ENCODE measurements at places on chromosomes 2 and 18. TPM values are rescaled to one million over a fixed set of nuclear protein-coding genes. Genes with fewer than 3 reads are reported as not detected.
A peak's percentile ranks its signal among the peaks of the same experiment; 100 is the strongest.

The COQ10B gene
- 28.3 TPM for total RNA-seq

The REEP1 gene
- 4.8 TPM for total RNA-seq

DNA sequence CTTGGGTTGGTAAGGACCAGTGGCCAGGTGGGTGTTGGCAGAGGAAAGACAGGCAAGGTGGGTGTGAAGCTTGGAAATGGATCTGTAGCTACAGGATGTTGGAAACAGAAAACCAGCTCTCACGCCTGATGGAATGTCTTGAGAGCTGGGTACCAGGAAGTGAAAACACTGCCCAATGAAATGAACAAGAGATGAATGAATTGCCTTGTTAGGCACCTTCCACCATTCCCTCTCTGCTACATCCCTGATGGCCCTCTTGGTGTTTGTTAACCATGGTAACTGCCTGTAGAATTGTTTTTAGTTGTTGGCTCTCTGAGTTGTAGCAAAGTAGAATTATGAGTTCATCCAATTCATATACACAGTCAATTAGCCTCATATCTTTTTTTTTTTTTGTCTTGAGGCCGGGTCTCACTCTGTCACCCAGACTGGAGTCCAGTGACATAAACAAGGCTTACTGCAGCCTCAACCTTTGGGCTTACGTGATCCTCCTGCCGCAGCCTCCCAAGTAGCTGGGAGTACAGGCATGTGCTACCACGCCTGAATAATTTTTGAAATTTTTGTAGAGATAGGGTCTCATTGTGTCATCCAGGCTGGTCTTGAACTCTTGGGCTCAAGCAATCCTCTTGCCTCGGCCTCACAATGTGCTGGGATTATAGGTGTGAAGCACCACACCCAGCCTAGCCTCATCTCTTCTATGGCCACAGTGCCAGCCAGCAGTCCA, 9.5 kb downstream of the KCMF1 start:
- DNase-seq, result no peak
- H3K4me1 ChIP-seq, result peaks cover 3% of the 10 kb centered on the region
- no peaks in the 10 kb centered on the region for H3K27me3 ChIP-seq
- no peaks in the 10 kb centered on the region for H3K36me3 ChIP-seq

The MATN3 gene
- total RNA-seq, result 3.7 TPM

The RESP18 gene
- total RNA-seq, result not detected

DNA sequence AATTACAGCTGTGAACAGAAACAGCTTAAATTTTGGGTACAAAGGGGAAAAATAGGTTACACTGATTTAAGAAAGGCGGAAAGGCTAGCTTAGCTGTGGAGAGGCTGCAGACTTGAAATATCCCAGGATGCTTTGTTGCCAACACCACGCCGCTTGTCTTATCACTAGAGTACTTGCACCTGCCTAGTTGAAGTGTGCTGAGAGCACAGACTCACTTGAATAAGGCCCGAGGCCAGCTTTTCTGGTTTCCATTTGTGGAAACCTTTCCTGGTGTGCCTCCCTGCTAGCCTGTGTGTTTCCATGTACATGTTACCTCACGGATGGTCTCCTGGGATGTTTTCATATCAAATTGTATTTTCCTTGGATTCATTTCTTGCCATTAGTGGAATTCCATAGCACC, 3.2 kb downstream of the CABLES1 start:
- peak overlapping the region; percentile 28 for H3K27ac ChIP-seq
- peaks cover 61% of the 10 kb centered on the region for H3K4me1 ChIP-seq
- peak; percentile 77 for DNase-seq
- no peaks in the 10 kb centered on the region for H3K27me3 ChIP-seq
- peak overlapping the region; percentile 55 for H3K4me3 ChIP-seq
- H3K36me3 ChIP-seq, result no peaks in the 10 kb centered on the region

The TWSG1 gene
- total RNA-seq, result 43.0 TPM

The CAVIN2 gene
- 73.6 TPM for total RNA-seq

The WDR7 gene
- 25.0 TPM for total RNA-seq

The TSPYL6 gene
- total RNA-seq, result not detected

DNA sequence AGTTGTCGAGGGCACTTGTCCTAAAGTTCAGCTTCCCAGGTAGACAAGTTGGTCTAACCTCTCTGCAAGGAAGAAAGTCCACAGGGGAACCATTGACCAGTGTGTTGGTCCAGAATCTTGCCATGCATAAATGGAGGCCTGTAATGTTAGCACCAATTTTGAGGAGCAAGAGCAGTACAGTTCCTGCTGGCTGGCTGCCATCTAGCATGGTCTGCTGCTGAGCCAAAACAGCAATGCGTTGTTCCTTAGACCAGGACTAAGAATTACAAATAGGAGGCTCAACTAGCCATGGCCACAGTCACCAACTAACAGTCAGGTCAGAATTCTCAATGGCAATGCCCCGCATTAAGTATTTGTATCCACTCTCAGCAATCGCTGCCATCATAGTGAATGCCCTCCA, 72.8 kb upstream of the WIPF1 start:
- DNase-seq, result no peak
- H3K27me3 ChIP-seq, result no peaks in the 10 kb centered on the region
- H3K4me1 ChIP-seq, result peaks cover 32% of the 10 kb centered on the region
- peaks cover 11% of the 10 kb centered on the region for H3K36me3 ChIP-seq
- H3K4me3 ChIP-seq, result no peak overlapping the region

GRCh38 chr2:36480636-36481035, 117.3 kb downstream of the FEZ2 start:
- H3K36me3 ChIP-seq, result peaks cover 34% of the 10 kb centered on the region
- no peak overlapping the region for H3K4me3 ChIP-seq
- peaks cover 16% of the 10 kb centered on the region for H3K4me1 ChIP-seq

GRCh38 chr2:143254110-143254509, 124.9 kb downstream of the ARHGAP15 start:
- H3K4me1 ChIP-seq, result peaks cover 15% of the 10 kb centered on the region
- H3K4me3 ChIP-seq, result no peak overlapping the region
- H3K36me3 ChIP-seq, result no peaks in the 10 kb centered on the region
- DNase-seq, result no peak

GRCh38 chr2:171307560-171307959, 126.2 kb downstream of the METTL8 start:
- H3K4me1 ChIP-seq, result no peaks in the 10 kb centered on the region
- DNase-seq, result no peak
- no peak overlapping the region for H3K4me3 ChIP-seq
- no peak overlapping the region for H3K27ac ChIP-seq
- no peaks in the 10 kb centered on the region for H3K36me3 ChIP-seq

DNA sequence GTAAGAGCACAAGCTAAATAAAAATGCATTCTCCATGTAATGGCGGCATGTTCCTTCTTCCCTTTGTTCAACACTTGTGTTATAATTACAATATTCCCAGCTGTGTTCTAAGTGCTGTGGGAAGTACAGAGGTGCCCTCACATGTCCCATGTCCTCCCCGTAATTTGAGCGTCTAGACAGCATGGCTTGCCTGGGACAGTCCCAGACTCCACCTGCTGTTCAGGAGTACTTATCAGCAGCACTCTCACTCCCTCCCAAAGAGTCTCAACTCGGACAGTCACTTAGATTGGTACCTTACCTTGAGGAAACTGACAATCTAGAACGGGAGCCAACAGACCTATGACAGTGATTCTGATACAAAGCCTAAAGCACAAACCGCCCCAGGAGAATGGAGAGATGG, 370.5 kb downstream of the EIPR1 start:
- DNase-seq, result no peak
- H3K4me3 ChIP-seq, result no peak overlapping the region
- no peaks in the 10 kb centered on the region for H3K4me1 ChIP-seq
- no peaks in the 10 kb centered on the region for H3K36me3 ChIP-seq

DNA sequence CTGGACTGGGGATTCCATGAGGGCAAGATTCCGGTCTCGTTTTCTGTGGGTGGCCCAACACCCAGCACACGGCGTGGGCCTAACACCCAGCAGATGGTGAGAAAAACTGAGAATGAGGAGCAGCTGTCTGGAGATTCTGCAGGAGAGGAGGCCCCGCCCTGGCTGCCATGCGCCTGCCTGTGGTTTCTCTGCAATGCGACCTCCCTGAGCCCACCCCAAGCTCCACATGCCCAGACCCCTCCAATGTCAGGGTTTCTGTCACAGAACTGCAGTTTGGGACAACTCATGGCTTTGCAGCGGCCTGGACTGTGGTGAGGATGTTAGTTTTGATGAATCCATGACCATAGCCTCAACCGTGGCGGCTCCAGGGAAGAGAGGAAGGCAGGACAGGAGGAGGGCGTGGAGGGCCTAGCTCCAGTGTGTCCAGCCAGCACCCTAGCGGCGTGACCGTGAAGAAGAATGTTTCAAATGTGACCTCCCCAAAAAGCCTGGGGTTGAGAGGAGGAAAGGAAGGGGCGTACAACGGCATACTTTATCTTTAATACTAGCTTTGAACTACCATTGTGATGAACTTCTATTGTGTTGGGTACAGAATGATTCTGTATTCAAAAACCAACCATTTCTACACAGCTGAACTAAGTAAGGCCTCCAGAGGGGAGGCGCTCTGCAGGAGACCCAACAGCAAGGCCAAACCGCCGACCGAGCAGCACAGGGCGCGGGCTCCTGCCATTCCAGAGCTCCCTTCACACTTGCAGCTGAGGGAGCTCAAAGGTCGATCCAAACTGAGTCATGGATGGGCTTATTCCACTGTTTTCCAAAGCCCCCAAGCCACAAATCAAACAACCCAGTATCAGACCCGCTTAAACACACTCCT, 3.4 kb downstream of the PXDN start:
- no peak overlapping the region for H3K27ac ChIP-seq
- no peak overlapping the region for H3K4me3 ChIP-seq
- H3K36me3 ChIP-seq, result no peaks in the 10 kb centered on the region
- DNase-seq, result no peak
- no peaks in the 10 kb centered on the region for H3K4me1 ChIP-seq

The ZNF521 gene
- total RNA-seq, result 16.6 TPM

DNA sequence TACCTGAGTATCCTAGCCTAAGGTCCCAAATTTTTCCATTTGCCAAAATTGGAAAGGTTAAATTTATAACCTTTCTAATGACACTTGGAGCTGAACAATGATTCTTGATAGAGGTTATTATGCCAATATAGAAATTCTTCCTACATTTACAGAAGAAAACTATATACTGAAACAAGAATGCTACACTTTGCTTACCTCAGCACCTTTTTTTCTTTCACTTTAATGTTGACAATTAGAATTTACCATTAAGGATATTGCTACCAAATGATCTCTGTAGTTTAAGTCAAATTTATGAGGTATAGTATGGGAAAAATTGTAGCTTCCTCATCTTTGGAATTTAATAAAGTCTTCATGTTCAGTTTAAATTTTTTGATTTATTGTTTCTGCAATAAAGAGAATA, 577.0 kb downstream of the NR4A2 start:
- no peak overlapping the region for H3K27ac ChIP-seq
- no peaks in the 10 kb centered on the region for H3K27me3 ChIP-seq
- H3K4me1 ChIP-seq, result no peaks in the 10 kb centered on the region
- no peaks in the 10 kb centered on the region for H3K36me3 ChIP-seq

- H3K36me3 ChIP-seq, result no peaks in the 10 kb centered on the region
- no peaks in the 10 kb centered on the region for H3K27me3 ChIP-seq
- H3K4me3 ChIP-seq, result no peak overlapping the region
- no peak for DNase-seq
Observed at GRCh38 chr2:191153716-191154115, 2.9 kb upstream of the STAT4 start.

- no peaks in the 10 kb centered on the region for H3K36me3 ChIP-seq
- no peak overlapping the region for H3K4me3 ChIP-seq
- H3K27ac ChIP-seq, result no peak overlapping the region
- H3K27me3 ChIP-seq, result no peaks in the 10 kb centered on the region
Observed at GRCh38 chr18:62554061-62554815, 31.4 kb downstream of the ZCCHC2 start.

- H3K4me1 ChIP-seq, result no peaks in the 10 kb centered on the region
- no peak overlapping the region for H3K4me3 ChIP-seq
- no peaks in the 10 kb centered on the region for H3K36me3 ChIP-seq
- DNase-seq, result no peak
- no peak overlapping the region for H3K27ac ChIP-seq
- no peaks in the 10 kb centered on the region for H3K27me3 ChIP-seq
Observed at GRCh38 chr18:55763298-55763697, 175.3 kb upstream of the TCF4 start.

GRCh38 chr2:41906338-41906725, 141.5 kb upstream of the PKDCC start:
- no peak overlapping the region for H3K4me3 ChIP-seq
- no peaks in the 10 kb centered on the region for H3K36me3 ChIP-seq
- H3K27ac ChIP-seq, result no peak overlapping the region
- H3K27me3 ChIP-seq, result no peaks in the 10 kb centered on the region
- DNase-seq, result no peak
- peaks cover 4% of the 10 kb centered on the region for H3K4me1 ChIP-seq

DNA sequence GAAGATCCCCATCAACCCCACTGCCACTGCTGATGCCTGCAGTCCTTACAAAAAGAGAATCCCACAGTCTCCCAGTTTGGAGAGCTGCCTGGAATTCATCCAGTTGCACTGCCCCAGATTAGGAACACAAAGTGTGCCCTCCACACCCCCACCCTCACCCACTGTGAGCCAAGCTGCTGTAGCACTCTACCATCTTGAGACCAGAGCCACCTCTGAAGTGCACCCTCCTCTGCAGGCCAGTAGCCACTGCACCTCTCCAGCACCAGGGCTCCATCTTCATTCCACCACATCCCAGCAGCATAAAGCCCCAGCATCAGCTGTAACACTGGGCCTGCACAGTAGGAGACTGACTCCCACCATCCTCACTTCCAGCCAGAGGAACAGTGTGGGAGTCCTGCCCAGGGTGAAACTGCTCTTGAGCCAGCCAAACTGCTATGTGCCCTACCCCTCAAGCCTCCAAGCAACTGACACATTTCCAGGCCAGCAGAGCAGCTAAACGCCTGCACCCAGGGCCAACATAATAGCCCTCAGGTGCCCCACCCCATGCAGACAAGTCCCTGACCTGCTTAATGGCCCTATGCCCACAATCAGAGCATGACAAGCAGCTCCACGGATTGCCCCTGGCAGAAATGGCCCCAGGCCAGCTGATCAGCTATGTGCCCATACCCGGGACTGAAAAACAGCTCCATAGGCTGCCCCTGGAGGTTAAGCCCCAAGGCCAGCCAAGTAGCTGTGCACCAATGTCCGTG, 206.0 kb downstream of the ATAD2B start:
- H3K27ac ChIP-seq, result no peak overlapping the region
- H3K4me1 ChIP-seq, result no peaks in the 10 kb centered on the region
- H3K36me3 ChIP-seq, result no peaks in the 10 kb centered on the region
- no peak for DNase-seq

DNA sequence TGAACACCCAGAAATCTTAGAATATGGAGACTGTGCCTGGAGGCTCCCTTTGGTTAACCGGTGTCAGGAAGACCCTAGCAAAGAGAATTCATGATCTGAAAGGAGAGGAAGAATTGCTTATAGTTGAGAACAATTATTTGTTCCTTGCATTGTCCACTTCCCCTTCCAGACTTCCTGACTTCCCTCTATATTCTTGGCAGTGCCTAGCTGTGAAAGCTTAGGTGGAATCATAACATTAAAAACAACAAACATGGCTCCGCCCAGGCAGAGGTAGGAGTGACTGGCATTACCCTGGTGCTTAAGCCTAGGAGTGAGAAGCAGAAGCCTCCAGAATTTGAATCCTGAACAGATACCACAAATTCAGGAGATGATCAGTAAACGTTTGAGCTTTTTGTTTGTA, 1.9 kb downstream of the TTL start:
- no peaks in the 10 kb centered on the region for H3K27me3 ChIP-seq
- H3K36me3 ChIP-seq, result no peaks in the 10 kb centered on the region
- no peak overlapping the region for H3K4me3 ChIP-seq
- no peak for DNase-seq
- peak overlapping the region; percentile 3 for H3K27ac ChIP-seq
- peaks cover 51% of the 10 kb centered on the region for H3K4me1 ChIP-seq

The IL18RAP gene
- total RNA-seq, result 0.64 TPM
